NCI-H187 (cell line): ENCODE measurements at places on chromosomes 13 and 19.
A peak's percentile ranks its signal among the peaks of the same experiment; 100 is the strongest.

DNA sequence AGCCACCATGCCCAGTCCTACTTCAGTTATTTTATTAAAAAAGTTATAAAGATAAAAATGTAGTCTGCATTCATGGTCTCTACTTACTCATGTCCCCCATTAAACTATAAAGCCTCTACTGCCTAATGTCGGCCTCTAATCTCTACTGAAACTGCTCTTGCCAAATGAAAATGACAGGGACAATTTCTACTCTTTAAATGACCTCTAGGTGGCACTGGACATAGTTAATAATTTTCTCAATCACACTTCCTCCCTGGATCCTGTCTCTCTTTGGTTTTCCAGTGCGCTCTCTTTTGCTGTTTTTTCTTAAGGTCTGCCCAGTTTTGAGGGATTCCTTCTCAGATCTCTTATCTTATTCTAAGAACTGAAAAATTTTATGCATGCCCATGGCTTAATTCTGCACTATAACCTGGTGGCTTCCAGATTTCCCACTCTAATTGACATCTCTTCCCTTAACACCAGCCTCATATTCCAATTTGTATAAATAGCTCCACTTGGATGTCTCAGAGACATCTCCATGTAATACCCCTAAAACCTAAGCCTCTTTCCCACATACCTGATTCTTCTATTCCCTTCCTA lies 54.3 kb downstream of the MTMR6 start:
- no peak for DNase-seq

DNA sequence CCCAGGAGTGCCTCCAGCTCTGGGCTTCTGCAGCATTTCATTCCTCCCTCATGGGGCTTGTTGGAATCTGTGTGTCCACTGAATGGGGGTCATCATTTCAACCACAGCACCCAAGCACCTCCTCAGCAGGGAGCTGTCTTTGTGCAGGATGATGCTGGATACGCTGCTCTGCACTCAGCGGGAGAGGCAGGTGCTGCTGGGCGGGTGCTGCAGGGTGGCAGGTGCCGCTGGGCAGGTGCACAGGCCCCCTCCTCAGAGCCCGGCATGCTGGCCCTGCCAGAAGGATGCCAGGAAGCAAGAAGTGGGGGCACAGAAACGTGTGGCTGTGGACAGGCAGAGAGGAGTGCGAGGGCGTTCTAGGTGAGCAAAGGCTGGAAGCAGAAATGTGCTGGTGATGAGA lies 121.8 kb upstream of the VSTM2B start:
- DNase-seq = peak; percentile 85

- peak; percentile 84 for DNase-seq
Observed at GRCh38 chr13:112873851-112874750, 94.9 kb upstream of the MCF2L start.

- no peak for DNase-seq
Observed at GRCh38 chr19:48907671-48908070, 7.6 kb downstream of the NUCB1 start.

- DNase-seq = no peak
Observed at GRCh38 chr13:50543141-50543540, 300.4 kb downstream of the DLEU7 start.

DNA sequence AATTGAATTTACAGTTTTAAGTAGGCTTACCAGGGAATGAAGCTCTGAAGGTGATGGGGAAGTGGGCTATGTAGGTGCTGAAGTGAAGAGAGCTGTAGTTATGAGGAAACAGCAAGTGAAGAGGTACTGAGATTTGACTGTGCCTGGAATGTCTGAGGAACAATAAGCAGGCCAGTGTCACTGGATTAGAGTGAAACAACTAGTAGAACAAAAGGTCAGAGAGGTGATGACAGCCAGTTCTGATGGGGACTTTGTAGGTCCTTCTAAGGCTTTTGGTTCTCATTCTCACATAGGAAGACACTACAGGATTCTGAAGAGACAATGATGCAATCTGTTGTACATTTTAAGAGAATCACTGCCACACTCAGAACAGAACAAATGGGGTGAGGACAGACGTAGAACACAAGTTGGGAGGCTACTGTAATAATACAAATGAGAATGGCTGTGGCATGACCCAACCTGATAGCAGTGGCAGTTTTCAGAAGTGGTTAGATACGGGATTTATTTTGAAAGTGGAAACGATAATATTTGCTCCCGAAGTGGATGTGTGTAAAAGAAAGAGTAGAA lies 130.8 kb downstream of the MYCBP2 start:
- no peak for DNase-seq

DNA sequence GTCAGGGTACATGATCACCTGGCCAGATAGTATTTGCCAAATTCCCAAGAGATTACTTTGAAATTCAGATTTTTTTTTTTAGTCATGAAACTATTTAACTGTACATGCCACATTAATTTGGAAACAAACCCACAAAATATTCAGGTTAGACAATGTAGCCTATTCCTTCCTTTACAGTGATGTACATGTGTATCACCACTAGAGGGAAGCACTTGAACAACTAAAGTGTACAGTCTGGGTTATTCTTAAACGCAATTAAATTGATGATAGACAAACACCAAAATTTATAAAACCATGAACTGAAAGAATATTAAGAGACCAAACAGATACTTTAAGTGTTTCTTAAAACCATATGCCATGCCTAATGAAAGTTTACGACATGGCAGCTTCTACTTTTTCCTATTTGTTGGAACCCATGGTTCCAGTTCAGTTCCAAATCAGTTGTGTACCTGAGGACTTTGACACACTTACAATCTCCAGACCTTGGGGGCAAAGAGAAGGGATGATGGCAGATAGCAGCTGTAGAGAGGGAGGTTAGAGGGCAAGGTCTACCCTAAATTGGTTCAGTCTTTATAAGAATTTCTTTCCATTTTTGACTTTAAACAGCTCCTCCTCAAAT lies 52.8 kb downstream of the TNFSF13B start:
- peak; percentile 17 for DNase-seq
